Spinal cord (tissue), 10 donors: ENCODE measurements at places on chromosomes 2 and 18. TPM values are rescaled to one million over a fixed set of nuclear protein-coding genes. Genes with fewer than 3 reads are reported as not detected.
A peak's percentile ranks its signal among the peaks of the same experiment; 100 is the strongest.

GRCh38 chr2:14516844-14517243, 115.7 kb upstream of the LRATD1 start:
- no peak for DNase-seq

DNA sequence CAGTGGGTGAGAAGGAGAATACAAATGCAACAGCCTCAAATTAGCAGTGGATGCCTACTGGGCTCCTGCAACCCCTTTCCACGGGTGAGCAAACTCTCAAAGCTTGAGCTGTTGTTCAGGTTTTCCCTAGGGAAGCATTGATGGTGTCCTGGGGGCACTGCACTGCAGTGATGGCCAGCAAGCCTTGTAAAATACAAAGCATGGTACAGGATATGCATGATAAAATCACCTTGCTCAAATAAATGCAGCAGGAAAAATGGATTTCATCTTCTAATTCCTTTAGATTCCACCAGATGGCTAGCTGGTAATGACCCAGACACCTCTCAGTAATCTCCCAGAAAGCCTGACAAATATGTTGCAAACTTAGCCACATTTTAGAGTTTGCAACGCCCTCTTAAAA, 698.2 kb downstream of the TRIB2 start:
- DNase-seq = peak; percentile 68

DNA sequence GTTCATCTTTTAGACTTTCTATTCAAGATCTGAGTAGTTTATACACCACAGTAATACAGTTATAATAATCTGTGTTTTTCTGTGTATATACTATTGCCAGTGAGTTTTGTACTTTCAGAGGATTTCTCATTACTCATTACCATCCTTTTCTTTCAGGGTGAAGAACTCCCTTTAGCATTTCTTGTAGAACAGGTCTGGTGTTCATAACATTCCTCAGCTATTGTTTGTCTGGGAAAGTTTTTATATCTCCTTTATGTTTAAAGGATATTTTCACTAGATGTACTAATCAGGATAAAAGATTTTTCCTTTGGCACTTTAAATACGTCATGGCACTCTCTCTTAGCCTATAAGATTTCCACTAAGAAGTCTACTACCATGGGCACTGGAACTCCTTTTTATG, 705.5 kb downstream of the SLC4A3 start:
- no peak for DNase-seq

The PLEKHH2 gene
- total RNA-seq = 19.8 TPM

GRCh38 chr2:193199322-193199721, 1004.6 kb upstream of the TMEFF2 start:
- no peak for DNase-seq

The CARF gene
- total RNA-seq = 20.3 TPM

- no peak for DNase-seq
Observed at GRCh38 chr2:26387189-26387588, 14.5 kb upstream of the DRC1 start.

The KCNE4 gene
- 13.3 TPM for total RNA-seq

DNA sequence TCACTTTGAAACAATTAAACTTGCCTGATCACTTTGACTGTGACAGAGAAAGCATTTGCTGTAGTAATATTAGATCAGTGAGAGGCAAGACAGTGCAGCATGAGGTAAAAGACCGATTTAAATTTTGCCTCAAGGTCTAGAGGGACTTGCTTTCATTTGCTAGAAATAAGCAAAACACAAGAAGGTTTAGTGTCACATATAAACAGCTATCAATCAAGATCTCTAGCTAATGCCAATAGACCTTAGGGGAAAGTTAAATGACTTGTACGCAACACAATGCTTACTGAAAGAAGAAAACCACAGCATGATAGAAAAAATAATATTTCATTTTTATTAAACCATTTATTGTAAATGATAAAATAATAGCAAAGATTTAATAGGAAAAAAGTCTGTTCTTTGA, 113.5 kb downstream of the DSC3 start:
- DNase-seq = no peak

GRCh38 chr2:41061356-41061755, 609.5 kb upstream of the SLC8A1 start:
- DNase-seq = no peak

The TCF23 gene
- 0.06 TPM for total RNA-seq

The DLX2 gene
- total RNA-seq = not detected

- DNase-seq = no peak
Observed at GRCh38 chr2:222884805-222885424, 24.1 kb downstream of the ACSL3 start.

DNA sequence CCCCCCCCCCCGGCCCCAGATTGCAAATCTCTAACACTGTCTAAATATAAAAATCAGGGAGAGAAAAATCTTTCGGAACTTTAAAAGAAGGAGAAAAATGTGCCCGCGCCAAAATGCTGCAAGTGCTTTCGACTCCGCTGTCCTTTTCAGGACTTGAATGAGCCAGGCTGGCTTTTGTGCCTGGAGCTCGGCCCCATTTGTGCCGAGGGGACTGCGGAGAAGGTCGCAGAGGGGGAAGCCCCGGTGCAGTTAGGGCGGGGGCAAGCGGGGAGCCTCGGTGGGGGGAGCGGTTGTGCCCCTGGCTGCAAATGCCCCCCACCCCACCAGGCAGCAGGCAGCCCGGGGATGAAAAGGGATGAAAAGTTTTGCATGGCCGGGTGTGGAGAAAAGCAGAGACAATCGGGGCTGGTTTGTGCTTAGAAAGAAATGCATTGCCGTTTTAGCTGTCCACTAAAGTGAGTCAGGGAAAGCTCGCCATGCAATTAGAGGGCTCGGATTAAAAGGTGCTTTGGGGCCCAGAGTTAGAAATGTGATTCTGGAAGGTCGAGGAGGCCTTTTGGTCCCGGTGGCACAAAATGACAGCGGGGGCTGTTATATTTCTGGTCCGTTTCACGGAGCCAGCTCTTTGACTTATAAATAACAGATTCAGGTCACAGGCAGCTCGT, 1.6 kb downstream of the INHBB start:
- no peak for DNase-seq

GRCh38 chr18:41459656-41460055, 495.4 kb upstream of the PIK3C3 start:
- no peak for DNase-seq

DNA sequence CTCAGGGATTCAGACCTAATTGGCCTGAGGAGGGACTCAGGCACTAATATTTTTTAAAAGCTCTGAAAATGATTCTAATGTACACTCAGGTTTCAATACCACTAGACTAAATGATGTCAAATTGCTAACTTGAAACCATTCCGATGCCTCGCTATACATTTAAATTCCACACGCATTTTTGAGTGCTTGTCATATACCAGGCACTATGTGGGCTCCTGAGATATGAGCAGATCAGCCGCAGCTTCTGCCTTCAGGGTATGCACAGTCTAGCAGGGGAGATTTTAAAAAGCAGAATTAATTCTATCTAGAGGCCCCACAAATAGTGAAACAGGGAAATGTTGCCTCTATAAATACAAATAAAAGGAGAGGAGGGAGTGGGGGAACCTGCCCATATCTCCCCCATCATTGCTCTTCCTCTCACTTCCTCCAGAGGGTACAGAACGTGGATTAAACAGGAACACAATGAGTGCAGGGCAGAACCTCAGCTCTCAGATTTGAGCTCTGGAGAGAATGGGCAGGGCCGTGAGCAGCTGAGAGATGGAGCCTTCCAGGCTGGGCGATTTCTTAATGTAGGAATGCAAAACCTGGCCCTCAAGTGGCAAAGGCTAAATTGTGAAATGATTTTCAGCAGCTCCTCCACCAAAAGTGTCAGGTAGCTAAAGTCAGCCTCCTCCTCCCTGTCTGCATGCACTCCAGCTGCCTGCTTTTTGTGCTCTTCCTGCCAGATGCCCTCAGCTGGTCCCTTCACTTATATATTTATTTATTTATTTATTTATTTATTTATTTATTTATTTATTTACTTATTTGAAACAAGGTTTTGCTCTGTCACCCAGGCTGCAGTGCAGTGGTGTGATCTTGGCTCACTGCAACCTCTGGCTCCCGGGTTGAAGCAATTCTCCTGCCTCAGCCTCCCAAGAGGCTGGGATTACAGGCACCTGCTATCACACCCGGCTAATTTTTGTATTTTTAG, 24.6 kb upstream of the LBH start:
- DNase-seq = no peak

DNA sequence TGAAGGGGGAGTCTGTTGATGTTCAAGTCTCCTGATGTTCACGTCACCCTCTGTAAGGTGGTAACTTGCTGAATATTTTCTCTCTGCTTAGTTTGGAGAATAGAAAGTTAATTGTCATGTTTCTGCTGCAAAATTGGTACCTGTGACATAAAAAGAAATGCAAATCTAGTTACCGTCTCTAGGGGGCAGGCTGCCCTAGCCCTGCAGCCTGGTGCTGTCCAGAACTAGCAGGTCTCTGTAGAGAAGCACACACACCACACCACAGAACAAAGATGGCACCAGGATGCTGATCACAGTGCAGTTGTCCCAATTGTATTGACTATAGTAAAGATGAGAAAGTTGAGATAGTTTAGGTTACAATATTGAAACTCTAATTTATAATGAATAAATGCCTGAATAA, 47.0 kb downstream of the SLC9A4 start:
- no peak for DNase-seq

The RASGRP3 gene
- total RNA-seq = 29.3 TPM

DNA sequence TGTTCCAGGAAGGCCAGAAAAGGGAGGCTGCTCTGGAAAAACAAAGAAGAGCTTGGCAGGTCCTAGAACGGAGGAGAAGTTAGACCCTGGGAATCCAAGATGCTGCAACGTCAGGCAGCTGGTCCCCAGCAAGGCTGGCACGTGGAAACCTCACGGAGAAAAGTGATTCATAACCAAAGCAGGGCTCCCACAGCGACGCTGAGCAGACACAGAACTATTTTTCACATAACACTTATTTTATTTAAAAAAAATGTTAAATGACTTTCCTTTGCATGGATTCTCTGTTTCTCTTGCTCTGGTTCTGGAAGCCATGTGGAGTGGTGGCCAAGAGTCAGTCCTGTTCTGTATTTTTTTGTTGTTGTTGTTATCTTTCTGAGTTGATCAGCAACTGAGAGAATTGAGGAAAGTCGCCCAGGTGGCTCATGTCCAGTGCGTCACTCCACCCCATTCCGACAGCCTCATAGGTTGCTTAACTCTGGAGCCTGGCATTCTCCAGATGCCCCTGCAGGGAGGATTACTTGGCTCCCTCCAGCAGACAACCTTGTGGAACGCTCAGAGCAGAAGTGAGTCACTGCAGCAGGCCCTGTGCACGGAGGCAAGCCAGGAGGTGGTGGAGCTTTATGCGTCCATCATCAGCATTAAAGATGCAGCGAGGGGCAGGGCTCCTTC, 229.9 kb upstream of the HDAC4 start:
- no peak for DNase-seq

The BOK gene
- 15.5 TPM for total RNA-seq

GRCh38 chr2:12211326-12212175, 465.1 kb downstream of the LPIN1 start:
- peak; percentile 84 for DNase-seq

The ELOA2 gene
- not detected for total RNA-seq

The IL1A gene
- 0.55 TPM for total RNA-seq

DNA sequence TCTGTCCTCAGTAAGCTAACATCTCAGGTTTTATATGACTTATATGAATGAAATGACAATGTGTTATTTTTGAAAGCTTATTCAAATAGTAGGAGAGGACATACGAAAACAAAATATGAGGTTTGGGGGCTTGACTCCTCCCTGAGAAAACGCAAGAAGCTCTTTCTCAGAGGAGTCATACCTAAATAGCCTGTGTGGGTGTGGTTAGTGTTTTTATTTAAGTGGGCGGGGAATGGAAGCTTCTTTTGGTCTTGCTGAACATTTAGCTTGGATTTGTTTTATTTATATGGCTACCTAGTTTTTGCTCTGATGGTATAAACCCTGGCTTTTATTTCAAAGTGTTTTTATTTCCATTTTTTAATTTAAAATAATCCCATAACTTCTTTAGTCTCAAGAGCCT, 72.1 kb upstream of the DSG1 start:
- DNase-seq = no peak

DNA sequence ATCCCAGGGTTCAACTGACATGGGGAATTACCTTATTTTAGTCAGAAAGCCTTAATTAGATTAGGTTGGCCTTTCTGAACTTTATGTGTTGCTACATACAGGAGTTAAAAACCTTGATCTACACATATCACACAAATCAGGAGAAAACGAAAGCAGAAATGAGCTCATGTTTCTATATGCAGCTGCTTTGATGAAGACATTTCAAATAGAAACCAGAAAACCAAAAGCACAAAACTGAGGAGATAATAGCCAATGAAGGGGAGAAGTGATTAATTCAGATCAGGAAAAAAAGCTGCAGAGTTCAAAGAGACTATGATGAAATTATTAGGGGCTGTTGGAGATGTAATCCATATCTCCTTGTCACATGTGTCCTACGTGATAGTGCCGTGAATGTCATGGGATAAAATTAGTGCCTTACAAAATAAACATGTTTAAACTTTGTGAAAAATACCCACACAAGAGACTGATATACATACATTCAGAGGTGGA, 255.0 kb downstream of the CAMKMT start:
- DNase-seq = no peak

DNA sequence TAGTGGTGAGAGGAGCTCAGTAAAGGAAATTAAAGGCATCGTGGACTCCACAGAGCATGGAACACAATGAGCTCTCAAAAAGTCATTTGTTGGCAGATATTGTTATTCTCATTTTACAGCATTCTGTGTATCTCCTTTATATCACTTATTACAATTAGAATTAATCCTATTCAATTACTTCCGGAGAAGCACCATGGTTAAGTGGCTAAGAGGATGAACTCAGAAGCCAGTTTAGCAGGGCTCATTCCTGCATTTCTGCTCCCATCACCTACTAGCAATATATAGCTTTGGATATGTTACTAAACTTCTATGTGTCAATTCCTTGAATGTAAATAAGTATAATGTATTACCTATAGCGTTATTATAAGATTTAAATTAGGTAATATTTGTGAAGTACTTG, 683.3 kb downstream of the IRS1 start:
- no peak for DNase-seq

- no peak for DNase-seq
Observed at GRCh38 chr2:63118821-63119220, 68.2 kb downstream of the OTX1 start.

The SLC25A12 gene
- total RNA-seq = 35.9 TPM

The C2orf72 gene
- 23.0 TPM for total RNA-seq
